ENCODE measurements at places on chromosomes 2 and 18.

GRCh38 chr18:35178260-35178659 is 62.6 kb upstream of the ZNF397 start:
- no peak for DNase-seq

GRCh38 chr2:53911434-53912189 is 51.8 kb upstream of the GPR75 start:
- no peak for DNase-seq

DNA sequence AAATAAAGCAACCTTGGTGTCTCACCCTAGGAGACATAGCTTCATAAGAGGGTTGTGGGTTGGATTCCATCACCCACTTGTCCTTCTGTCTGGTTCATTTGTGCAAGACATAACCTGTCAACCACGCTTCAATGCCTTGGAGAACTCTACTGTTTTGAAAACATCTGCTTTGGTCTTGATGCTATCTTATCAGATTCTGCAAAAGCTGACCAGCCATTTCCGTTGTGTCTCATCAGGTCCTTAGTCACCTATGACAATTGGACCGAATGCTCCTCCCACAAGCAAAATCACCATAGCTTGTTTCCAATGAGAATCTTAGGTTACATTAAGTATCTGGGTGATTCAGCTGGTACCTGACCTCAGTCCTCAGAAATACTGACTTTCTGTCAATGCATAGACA is 35.4 kb downstream of the STAT4 start:
- DNase-seq = no peak

DNA sequence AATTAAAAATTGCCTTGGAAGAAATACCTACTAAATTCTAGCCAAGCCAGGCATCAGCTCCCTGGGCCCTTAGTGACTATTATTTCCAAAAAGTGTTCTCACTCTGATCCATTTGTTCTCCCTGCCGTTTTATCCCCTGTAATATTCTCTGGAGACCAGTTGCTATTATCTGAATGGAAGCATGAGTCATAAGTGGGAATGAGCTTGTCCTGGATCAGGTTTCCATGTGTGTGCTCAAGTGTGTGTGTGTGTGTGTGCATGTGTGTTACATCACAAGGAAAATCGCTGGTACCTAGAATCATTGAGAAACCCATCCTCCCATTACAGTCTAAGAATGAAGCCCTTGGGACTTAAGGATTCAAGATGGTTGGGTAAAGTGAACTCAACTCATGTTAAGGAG is 130.3 kb upstream of the CXCR4 start:
- no peak for DNase-seq

GRCh38 chr2:150644298-150645067 is 157.0 kb upstream of the RND3 start:
- DNase-seq = no peak

DNA sequence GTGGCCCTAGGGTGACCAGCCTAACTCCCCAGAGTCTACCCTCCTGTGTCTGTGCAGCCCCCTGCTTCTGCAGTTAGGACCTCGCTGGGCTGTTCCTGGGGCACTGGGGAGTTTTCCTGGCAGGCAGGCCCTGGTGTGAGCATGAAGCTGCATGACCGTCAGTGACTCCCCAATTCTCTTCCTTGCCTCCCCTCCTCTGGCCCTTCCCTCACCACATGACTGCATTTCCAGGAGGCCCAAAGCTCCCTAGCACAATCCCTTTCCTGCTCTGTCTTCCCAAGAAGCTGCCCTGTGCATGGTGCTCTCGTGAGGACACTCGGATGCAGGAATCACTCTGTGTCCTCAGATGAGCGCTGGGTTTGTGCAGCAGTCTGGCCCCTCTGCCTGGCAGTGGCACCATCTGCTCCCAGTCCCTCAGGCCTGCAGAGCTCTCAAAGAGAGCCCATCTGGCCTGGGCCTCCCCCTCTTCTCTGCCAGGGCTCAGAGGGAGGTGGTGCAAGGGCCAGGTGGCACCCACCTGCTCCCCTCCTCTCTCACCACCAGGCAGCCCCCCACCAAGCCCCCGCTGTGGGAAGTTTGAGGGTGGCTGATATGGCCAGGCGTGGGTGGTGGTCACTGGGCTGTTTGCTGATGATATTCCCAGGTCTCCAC is 125.6 kb upstream of the HS6ST1 start:
- no peak for DNase-seq

GRCh38 chr2:112621790-112622527 is 23.8 kb upstream of the SLC20A1 start:
- DNase-seq = no peak

- no peak for DNase-seq
Measured at GRCh38 chr2:47024046-47024445, 108.4 kb upstream of the MCFD2 start.

GRCh38 chr2:134900151-134900550 is 18.5 kb upstream of the CCNT2 start:
- DNase-seq = no peak

DNA sequence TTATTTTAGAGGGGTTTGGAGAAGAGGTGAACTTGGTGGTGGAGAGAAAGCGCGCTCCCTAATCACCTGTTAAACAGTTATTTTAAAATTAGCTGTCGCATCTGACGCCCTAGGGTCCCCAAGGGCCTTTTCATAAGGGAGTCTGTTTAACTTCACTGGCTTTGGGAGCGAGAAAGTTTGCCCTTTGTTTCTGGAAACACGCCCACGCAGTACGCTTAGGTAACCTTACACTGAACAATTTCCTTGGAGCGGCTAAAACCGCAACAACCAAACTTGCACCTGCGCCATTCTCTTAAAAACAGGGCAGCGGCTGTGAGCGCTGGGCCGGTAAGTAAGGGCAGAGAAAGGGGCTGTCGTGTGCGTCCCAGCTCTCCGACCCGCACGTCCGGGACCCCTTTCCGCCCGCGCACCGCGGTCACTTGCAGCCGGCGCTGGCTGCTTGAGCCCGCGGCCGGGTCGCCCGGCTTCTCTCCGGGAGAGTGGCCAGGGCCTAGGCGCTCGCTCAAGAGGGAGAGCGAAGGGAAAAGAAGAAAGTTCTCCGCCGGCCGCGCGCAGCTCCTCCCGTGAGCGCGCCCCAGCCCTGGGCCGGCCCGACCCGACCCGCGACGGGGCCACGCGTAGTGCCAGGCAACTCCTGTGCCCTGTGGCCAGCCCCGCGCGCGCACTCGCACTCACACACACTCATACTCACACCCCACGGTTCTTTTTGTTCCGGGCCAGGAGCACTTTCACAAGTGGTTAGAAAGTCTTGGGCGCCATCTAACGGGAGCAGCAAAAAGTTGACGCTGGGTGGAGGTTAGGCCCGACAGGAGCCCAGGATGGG is 19.2 kb downstream of the POU3F3 start:
- peak; percentile 89 for DNase-seq

GRCh38 chr2:195533771-195534642 is 123.0 kb upstream of the SLC39A10 start:
- no peak for DNase-seq

- DNase-seq = no peak
Measured at GRCh38 chr2:207951734-207952470, 73.4 kb downstream of the PLEKHM3 start.

DNA sequence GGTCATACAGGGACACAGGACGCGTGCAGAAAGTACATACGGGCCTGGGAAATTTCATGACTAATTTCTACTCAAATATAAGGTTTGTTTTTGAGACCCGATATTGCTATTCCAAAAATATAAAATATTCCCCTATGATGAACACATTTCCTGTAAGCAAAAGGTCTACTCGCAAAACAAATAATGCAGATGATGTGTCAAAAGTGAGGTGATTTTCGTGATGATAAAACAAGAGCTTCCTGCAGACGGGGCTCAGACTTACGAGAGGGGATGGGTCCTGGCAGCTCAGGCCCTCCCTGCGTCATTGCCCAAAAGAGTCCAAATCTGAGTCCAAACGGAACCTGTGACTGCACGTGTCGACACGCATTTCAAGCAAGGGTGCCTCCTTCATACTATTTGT is 62.7 kb downstream of the MBP start:
- DNase-seq = no peak

DNA sequence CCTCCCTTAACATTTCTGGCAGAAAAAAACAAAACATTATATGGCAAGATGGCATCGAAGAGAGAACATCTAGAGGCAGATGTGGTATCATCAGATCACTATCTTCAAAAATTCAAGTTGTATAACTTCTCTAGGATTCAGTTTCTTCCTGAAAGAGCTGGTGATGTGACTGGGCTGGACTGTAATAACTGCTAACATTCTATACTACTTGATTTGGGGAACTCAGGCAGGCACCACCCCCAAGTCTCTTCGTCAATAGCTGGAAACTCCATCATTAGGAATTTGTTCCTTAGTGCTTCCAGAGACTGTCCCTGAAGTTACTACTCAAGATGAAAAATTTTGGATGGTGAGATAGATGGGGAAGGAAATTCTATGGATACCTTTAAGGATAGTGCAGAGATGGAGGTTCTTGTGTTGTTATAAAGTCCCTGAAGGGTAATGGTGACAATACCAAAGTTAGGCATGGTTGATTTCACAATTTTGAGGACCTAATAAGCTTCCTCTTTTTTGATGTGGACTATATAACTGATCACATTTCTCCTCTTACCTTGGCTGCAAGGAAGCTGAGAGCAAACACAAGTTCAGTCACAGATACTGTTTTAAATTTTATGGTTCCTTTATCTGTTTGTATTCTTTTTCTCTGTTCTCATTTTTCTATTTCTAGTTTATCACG is 59.1 kb upstream of the PGAP1 start:
- DNase-seq = no peak

DNA sequence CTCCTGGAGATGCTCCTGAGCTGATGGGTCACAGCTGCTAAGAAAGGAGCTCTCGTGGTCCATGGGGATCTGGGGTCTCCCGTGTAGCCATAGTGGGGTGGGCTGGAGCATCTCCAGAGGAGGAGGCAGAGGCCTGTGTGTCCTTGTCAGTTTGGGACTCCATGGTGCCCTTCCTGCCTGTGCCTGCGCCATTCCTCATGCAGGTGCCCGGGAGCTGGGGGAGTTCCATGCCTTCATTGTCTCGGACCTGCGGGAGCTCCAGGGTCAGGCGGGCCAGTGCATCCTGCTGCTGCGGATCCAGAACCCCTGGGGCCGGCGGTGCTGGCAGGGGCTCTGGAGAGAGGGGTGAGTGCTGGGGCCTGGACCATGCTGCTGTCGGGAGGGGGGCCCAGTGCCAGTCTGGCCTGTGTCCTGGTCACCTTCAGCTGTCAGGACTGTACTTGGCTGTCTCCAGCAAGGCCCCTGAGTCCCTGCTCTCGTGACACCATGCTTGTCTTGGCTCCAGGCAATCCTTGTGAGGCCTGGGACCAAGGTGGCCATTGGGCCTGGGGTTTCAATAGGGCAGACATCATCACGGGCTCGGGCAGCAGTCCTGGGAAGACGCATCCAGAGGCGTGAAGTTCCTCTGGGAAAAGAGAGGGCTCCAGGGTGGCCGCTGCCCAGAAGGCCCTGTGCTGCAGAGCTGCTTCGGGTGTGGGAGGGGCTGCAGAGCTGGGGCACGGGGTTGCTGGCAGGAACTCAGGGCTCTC is 7.3 kb downstream of the CAPN10 start:
- DNase-seq = no peak

- no peak for DNase-seq
Measured at GRCh38 chr2:203451689-203452088, 83.4 kb downstream of the RAPH1 start.

DNA sequence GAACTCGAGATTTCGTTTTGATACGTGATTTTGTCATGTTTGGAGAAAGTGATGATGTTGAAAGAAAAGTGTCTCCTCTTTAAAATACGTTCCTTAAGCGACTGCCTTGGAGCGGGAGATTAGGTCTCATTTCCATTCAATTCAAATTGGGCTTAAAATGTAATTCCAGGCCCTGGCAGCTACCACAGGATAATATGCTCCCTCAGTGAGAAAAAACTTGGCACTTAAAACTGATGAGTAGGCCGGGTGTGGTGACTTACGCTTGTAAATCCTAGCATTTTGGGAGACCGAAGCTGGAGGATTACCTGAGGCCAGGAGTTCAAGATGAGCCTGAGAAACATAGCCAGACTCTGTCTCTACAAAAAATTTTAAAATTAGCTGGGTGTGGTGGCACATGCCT is 146.3 kb upstream of the L3MBTL4 start:
- no peak for DNase-seq

GRCh38 chr2:233598952-233599351 is 18.5 kb upstream of the UGT1A8 start:
- DNase-seq = no peak

DNA sequence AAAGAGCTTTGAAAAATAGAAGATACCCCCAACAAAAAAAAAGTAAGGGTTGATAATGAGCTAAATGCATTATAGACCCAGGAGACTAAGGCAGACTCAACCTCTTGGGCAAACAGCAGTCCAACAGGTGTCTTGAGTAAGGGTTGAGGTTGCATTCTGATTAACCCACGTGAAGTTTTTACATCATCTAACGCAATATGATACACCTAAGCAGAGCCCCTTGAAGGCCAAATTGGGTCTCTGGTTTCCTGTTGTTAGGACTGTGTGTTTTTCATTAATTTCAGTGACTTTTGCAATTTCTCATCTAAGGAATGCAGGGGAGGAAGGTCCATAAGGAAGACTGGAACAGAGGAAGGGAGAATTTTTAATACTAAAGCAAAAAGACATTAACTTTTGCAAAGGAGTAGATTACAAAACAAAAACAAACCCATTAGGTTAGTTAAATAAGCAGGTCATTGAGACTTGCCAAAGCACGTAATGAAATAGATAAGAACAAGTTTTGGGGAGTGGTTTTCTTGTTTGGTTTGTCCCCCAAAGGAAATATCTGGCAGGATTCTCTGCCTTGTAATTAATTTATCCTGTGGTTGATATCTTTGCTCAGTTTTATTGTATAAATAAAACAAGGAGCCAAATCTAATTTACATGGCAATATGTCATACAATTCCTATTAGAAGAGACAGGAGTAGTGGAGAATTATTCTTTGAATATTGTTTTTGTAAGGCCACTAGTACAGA is 244.3 kb downstream of the ETAA1 start:
- DNase-seq = no peak

Measured in hypothalamus (tissue), 51 donors.